Stimulated activated CD4-positive, alpha-beta T cell treated with anti-CD3 and anti-CD28 coated beads, Interleukin-1b, Interleukin-23, amount 100 ng/mL, for 4 hours (primary cell): ENCODE measurements at places on chromosomes 11 and 22.

DNA sequence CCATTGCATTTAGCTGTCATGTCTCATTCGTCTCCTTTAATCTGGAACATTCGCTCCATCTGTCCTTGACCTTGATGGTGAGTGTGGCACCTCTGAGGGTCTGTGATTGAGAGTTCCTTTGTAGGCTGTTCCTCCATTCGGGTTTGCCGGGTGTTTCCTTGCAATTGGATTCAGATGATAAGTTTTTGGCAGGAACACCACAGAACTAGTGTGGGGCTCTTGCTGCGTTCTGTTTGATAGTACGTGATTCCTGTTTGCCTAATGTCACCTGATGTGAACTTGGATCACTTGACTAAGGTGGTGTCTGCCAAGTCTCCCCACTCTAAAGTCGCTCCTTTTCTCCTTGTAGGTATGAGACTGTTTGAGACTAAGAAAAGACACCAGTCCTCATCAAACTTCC lies 109.7 kb upstream of the TMEM45B start:
- DNase-seq = no peak

- DNase-seq = no peak
Measured at GRCh38 chr11:101759771-101760450, 154.9 kb upstream of the CEP126 start.

GRCh38 chr11:14315130-14315529 lies 43.9 kb downstream of the RRAS2 start:
- no peak for DNase-seq

DNA sequence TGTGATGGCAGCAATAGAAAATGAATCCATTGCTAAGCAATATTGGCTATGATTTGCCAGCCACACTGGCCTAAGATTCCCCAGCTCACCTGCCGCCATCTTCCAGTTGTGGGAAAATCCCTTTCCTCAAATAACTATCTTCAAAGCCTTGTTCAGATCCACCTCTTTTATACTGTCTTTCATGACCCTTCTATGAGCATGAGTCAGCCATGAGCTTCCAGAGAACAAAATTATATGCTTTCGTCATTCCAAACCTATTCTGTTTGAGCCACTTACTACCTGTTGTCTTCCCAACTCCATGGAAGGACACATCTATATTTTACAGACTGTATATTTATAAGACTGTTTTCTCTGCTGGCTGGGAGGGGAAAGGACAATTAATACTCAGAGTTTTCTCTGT lies 25.0 kb upstream of the PRSS23 start:
- no peak for DNase-seq

DNA sequence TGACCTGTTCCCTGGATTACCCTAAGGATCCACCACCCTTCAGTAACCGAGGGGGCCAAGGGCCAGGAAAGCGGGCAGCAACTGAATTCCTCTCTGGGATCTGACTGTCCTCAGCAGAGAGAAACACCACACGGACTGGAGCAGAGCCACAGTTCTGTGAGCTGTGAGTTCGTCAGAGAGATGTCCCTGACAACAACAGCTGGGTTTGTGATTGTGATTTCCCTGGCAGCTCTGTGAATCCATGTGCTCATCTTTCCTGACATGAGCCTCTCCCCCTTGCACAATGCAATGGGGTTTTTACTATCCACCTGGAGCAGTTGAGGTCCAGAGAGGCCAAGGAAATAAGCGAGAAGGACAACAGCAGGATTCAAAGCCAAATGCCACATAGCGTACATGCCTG lies 69.4 kb upstream of the AMPD3 start:
- no peak for DNase-seq

DNA sequence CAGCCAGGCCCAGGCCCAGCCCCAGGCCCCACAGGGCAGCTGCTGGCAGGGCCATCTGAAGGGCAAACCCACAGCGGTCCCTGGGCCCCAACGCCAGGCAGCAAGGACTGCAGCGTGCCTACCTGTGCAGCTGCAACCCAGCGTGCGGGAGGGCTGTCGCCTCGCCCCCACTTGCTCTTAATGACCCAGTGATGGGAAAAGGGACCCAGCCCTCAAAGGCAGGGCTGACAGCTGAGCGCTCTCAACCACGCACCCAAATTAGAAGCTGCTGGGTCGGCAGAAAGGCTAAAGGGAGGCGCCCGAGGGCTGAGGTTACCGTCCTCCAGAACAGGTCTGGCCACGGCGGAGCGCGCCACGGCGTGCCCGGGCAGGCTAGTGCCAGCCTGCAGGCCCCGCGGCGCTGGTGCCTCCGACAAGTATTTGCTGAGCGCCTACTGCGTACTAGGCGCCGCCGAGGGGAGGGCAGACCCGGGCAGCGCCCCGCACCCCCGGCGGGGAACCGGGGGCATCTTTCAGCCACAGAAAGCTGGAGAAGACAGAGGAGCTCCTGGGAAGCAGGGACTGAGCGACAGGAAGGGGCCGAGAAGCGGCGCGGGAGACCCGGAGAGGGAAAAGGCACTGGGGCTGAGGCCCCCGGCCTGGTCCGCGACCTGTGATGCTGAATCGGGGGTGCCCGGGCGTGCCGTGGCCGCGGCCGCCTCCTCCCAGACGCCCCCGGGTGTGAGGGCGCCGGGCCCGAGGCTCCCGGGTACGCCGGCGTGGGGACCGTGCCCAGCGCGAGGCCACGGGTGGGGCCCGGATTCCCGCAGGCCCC lies 773 bp downstream of the HRAS start:
- peak; percentile 28 for DNase-seq

- DNase-seq = no peak
Measured at GRCh38 chr11:123797541-123797940, 8.6 kb downstream of the OR6M1 start.

DNA sequence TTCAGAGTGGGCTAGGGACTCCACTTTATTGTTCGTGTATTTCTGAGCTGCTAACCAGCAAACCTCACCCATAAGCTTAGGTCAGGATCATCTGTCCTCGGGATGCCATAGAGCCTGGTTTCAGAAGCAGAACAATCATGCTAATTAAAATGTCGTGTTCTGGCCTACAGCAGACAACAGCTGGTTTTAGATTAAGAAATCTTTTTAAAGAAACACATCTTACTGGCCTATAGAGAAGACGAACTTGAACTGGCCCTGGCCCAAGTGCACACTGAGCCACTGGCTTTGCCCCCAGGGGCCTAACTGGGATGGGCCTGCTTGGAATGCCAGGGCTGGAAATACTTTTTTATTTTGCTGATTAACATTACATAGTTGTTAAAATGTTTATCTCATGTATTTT lies 63.2 kb downstream of the ALX4 start:
- no peak for DNase-seq

DNA sequence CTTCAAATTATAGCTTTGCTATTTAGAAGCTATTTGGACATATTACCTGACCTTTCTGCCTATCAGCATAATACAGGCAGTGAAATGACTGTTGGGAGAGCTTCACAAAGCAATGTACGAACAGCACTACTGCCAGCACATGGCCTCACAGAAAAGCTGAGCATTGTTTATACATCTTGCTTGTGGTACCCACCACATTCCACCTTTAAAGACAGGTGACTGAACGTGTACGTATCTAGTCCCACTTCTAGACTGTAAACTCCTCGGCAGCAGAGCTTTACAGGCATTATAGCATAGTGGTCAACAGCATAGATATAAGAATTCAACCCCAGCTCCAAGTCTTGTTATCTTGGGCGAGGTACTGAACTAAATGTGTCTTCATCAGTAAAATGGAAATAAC lies 1.6 kb downstream of the JOSD1 start:
- DNase-seq = no peak

GRCh38 chr11:129061492-129062230 lies 119.0 kb upstream of the TP53AIP1 start:
- no peak for DNase-seq

- DNase-seq = no peak
Measured at GRCh38 chr11:117074119-117074518, 24.1 kb downstream of the SIK3 start.

DNA sequence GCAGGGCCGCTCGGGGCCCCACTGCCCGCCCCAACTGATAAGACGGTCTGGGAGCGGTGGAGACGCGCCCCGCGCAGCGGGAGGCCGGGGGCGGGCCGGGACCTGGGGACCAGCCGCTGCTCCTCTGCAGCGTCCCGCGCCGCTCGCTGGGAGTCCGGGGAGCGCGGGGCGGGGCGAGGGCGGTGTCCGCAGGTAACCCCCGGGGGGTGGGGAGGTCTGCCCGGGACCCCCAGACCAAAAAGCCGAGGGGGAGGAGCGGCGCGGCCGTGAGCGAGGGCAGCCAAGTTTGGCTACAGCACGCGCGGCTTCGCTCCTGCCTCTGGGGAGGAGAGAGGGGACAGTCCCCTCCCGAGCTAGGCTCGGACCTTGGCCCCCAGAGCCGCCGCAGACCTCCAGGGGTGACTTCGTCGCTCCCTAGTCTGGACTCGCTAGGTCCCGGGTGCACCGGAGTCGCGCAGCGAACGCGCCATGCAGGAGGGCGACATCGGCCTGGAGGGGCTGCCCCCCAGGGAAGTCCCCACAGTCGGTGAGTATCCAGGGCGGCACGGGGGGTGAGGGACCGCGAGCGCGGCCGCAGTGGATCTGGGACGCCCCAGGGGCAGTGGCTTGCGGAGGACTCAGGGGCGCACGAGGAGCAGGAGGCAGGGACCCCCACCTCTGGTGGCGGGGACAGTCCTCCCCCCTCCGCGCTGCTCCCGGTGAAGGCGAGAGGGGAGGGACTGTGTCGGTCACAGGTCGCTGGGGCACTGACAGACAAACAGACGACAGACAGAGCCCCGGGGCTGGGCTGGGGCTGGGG lies 92.3 kb upstream of the ANO1 start:
- no peak for DNase-seq

GRCh38 chr11:131985846-131986301 lies 615.5 kb downstream of the NTM start:
- no peak for DNase-seq

DNA sequence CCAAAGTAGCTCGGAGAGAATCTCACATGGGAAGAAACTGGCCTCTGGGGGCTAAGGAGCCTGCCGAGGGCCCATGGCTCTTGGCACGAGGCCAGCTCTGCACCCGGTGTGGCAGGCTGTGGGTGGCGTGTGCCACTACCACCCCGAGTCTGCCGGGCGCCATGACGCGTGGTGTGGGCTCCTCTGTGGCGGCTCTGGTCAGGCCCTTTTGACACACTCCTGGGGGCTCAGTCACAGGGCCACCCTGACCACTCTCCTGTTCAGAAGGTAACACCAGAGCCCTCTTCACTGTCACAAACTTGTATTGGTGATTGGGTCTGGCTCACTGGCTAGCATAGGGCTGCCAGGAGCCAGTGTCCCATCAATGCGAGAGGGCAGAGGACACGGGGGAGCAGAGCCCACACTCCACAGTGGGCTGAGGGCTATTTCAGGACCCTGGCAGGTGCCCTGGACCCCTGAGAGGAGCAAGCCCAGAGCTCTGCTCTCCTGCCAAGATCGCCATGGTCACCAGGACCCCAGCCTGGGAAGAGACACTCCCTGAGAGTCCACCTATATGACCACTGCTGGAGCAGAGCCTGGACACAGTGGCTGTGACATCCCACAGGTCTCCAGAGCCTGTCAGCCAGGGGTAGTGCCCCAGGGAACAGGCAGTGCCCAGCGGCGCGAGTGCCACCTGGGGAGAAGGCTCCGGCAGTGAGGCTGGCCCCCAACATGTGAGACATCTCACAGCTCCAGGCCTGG lies 8.6 kb upstream of the PPM1F start:
- DNase-seq = no peak

DNA sequence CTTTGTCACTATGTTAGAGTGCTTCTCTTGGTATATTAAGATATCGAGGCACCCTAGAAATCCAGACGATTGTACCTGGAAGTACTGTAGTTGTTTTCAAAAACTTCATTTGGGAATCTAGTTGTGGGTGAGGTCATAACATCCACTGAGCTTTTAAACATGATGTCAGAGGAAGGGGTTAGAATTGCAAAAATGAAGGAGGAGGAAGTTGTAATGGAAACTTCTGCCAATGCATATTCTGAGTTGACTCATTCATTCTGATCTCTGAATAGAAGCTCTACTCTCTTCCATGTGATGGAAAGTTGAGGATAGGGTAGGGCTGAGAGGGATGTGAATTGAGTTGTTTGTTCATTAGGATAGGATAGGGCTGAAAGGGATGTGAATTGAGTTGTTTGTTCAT lies 7.7 kb downstream of the CD44 start:
- no peak for DNase-seq
